Activated B cell treated with CpG ODN at 0.5 μM for 24 hours (primary cell): ENCODE measurements at places on chromosomes 5 and 9.

- H3K27ac ChIP-seq, result no peak overlapping the region
- H3K27me3 ChIP-seq, result peaks cover 6% of the 10 kb centered on the region
- no peaks in the 10 kb centered on the region for H3K36me3 ChIP-seq
Measured at GRCh38 chr9:114314256-114314867, 8.5 kb upstream of the ORM1 start.

DNA sequence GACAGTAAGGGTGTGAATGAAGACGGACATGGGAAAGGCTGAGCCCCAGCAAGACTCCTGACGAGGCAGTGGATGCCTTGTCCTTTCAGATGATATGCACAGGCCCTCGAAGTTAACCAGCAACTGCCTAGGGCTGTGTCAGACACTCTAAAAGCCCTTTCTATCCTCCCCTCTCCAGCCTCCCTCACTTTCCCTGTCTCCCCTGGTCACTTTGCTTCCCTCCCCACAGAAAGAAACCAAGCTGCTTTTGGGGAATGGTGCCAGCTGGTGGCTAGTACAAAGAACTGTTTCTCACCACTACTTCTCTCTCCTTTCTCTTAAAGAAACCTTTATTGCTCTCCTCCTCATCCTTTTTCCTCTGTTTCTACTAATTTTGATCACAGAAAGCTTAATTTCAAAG is 21.4 kb downstream of the LHFPL2 start:
- peaks cover 24% of the 10 kb centered on the region for H3K4me1 ChIP-seq
- H3K4me3 ChIP-seq, result no peak overlapping the region
- H3K27me3 ChIP-seq, result no peaks in the 10 kb centered on the region

DNA sequence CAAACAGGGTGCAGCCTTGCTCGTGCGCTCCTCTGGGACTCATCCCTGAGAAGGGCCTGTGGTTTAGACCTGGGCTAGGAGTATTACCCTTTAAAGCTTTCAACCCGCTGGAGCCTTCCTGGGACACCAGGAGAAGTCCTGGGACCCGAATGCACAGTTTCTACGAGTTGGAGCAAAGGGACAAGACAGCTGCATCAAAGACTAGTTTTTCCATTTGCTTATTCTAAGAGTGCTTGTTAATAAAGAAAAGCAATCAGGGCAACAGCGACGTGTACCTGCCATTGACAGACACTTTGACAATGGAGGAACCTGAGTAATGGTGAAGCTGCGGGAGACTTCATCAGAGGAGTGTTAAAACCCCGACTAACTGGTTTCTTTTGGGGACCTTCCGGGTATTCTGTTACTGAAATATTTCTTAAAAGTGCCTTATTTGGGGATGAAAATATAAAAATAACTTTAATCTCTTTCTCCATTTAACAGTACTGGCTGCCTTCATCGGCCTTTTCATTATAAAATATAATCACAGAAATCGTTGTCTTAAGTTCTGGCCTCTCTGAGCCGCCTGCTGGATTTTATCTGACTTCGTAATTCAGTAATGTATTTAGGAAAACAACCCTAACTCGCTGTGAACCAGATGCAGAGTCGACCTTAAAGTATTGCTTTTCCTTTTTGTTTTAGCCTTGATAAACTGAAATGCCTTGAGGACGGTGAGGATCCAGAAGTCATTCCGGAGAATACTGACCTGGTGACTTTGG is 732 bp downstream of the SNAPC3 start:
- H3K27ac ChIP-seq, result peak overlapping the region; percentile 78
- no peaks in the 10 kb centered on the region for H3K27me3 ChIP-seq
- H3K36me3 ChIP-seq, result peaks cover 31% of the 10 kb centered on the region
- peak overlapping the region; percentile 91 for H3K4me3 ChIP-seq
- DNase-seq, result no peak

DNA sequence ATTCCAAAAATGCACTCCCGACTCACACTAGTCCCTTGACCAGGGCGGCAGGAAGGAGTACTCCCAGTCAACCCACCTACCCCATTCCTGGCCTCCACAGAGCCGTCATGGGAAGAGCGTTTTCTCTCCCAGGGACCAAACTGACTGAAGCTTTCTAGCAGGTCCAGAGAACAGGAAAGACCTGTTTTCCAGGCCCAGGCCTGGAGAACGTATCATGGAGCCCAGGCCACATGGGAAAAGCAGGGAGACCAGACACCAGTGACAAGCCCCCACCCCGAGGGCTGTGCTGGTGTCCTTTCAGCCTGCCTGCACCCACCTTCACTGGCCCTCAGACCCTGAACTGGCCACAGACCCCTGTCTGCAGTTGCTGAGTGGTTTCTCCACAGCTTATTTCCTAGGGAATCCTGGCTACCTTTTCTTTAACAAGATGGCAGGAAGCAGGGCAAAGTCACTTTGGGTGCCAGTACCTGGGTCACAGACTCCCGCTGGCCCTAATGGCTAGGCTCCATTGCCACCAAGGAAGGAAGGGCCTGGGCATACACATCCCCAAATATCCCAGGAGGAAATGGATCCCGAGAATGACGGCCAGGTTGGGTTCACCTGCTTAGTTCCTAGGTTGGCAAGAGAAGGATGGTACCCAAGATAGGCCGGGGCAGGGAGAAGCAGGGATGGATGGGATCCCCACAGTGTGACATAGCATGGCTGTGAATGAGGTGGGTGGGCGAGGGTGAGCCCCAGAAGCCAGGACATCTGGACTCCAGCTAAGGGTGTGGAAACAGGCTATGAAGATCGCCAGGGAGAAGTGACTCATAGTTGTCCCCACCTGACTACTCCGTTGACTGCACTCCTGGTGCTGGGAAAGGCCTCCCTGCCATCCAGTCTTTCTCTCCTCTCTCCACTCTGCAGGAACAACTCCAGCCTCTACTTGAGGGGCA is 12.2 kb downstream of the CCNI2 start:
- no peaks in the 10 kb centered on the region for H3K36me3 ChIP-seq
- no peaks in the 10 kb centered on the region for H3K4me1 ChIP-seq
- no peak overlapping the region for H3K4me3 ChIP-seq
- no peaks in the 10 kb centered on the region for H3K27me3 ChIP-seq
- DNase-seq, result no peak
- H3K27ac ChIP-seq, result no peak overlapping the region

- H3K4me3 ChIP-seq, result no peak overlapping the region
- no peaks in the 10 kb centered on the region for H3K27me3 ChIP-seq
- no peaks in the 10 kb centered on the region for H3K4me1 ChIP-seq
Measured at GRCh38 chr5:117494188-117494587, 919.6 kb upstream of the SEMA6A start.

DNA sequence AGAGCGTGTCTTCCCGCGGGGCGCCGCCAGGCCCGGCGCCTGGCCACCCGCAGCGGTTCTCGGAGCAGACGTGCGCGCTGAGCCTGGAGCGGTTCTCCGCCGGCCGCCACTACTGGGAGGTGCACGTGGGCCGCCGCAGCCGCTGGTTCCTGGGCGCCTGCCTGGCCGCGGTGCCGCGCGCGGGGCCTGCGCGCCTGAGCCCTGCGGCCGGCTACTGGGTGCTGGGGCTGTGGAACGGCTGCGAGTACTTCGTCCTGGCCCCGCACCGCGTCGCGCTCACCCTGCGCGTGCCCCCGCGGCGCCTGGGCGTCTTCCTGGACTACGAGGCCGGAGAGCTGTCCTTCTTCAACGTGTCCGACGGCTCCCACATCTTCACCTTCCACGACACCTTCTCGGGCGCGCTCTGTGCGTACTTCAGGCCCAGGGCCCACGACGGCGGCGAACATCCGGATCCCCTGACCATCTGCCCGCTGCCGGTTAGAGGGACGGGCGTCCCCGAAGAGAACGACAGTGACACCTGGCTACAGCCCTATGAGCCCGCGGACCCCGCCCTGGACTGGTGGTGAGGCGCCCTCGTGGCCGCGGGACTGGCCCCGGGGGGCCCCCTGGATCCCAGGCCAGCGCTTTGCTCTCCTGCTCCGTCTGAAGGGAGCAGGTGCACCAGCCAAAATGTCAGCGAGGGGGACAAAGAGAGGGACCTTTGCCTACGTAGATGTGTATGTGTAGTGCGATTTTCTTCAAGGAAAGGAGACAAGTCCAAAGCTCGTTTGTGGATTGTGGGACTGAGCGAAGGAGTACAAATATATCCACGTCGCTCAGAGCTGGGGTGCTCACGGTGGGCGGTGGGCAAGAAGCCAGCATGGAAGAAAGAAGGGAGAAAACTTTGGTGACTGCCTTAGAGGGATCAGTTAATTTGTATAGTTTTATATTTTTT is 19.5 kb downstream of the BTNL9 start:
- peaks cover 12% of the 10 kb centered on the region for H3K4me1 ChIP-seq
- peak overlapping the region; percentile 11 for H3K4me3 ChIP-seq
- H3K27ac ChIP-seq, result no peak overlapping the region
- DNase-seq, result no peak
- H3K36me3 ChIP-seq, result no peaks in the 10 kb centered on the region
- H3K27me3 ChIP-seq, result peaks cover 64% of the 10 kb centered on the region

- H3K4me3 ChIP-seq, result no peak overlapping the region
- H3K4me1 ChIP-seq, result peaks cover 49% of the 10 kb centered on the region
- H3K36me3 ChIP-seq, result peaks cover 52% of the 10 kb centered on the region
Measured at GRCh38 chr5:1519631-1520210, 4.0 kb downstream of the LPCAT1 start.

GRCh38 chr5:22567983-22568382 is 285.2 kb downstream of the CDH12 start:
- no peak overlapping the region for H3K4me3 ChIP-seq
- no peak overlapping the region for H3K27ac ChIP-seq
- no peak for DNase-seq
- H3K4me1 ChIP-seq, result no peaks in the 10 kb centered on the region
- H3K27me3 ChIP-seq, result no peaks in the 10 kb centered on the region
- H3K36me3 ChIP-seq, result no peaks in the 10 kb centered on the region

DNA sequence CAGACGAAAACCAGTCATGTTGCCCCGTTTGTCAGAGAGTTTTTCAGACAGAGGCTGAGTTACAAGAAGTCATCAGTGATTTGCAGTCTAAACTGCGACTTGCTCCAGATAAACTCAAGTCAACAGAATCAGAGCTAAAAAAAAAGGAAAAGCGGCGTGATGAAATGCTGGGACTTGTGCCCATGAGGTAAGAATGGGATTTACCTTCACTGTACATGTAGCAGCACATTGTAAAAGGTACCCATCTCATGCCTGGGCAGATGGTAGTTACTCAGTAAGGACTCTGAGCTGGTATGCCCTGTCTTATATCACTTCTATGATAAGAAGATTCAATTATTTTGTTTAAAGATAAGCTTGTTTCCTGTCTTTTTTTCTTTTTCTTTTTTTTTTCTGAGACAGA is 38.8 kb downstream of the RAD50 start:
- peaks cover 80% of the 10 kb centered on the region for H3K36me3 ChIP-seq
- DNase-seq, result no peak
- no peaks in the 10 kb centered on the region for H3K4me1 ChIP-seq
- no peak overlapping the region for H3K27ac ChIP-seq

DNA sequence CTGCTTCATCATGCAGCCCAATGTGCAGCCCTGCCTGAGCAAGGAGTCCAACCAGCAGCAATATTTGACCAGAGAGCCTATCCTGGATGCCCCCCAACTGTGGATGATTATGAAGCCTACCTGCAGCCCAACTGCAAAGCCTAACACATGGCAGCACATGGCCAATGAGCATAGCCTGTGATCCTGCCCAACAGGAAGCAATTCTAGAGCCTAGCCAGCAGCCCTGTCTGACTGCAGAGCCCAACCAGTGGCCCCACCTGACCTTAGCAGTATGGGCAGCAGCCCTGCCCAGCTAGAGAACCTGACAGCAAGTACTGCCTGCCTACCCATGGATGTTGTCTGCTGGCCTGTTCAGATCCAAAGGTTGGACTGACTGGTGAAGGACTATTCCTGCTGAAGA is 97.3 kb upstream of the SH3GL2 start:
- no peak for DNase-seq
- no peaks in the 10 kb centered on the region for H3K4me1 ChIP-seq
- H3K27ac ChIP-seq, result no peak overlapping the region
- no peak overlapping the region for H3K4me3 ChIP-seq
- H3K36me3 ChIP-seq, result no peaks in the 10 kb centered on the region
- H3K27me3 ChIP-seq, result no peaks in the 10 kb centered on the region

- DNase-seq, result no peak
- H3K4me3 ChIP-seq, result no peak overlapping the region
- peaks cover 26% of the 10 kb centered on the region for H3K27me3 ChIP-seq
- H3K4me1 ChIP-seq, result peaks cover 3% of the 10 kb centered on the region
- H3K27ac ChIP-seq, result no peak overlapping the region
Measured at GRCh38 chr9:89661956-89662717, 57.3 kb downstream of the GADD45G start.

DNA sequence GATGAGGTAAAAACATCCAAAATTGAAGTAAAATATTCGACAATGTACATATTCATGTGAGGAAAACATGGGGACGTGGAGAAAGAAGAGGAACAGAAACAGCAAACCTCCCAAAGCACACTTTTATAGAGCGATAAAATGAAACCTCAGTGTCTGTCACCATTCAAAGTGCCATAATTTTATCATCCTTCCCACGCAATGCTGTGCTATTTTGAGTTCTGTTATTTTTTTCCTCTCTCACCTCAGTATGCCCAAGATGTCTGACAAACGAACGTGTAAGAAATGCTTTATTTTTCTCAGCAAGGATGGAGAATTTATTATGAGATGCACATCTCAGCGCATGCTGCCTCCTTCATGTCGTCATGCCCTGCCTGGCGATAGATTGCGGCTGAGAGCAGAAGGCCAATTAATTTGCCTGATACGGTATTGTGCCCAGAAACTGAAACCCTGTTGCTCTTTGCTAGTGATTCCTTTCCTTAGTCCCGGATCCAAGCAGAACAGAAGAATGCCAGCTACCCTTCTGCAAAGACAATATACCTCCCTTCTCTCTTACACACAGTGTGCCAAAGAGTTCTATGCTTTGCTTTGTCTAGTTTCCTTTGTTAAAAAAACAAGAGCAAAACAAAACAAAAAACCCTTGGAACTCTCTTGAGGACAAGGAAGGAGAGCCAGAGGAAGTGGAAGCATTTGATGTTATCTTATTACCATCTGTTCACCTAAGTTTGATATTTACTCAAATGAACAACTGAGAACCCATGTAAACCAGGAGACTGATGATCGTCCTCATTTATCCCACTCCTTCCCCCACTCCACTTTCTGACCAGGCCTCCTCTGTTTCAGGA is 192.4 kb downstream of the SEMA6A start:
- no peak for DNase-seq
- H3K36me3 ChIP-seq, result peaks cover 28% of the 10 kb centered on the region
- no peaks in the 10 kb centered on the region for H3K4me1 ChIP-seq
- H3K27me3 ChIP-seq, result no peaks in the 10 kb centered on the region
- H3K4me3 ChIP-seq, result no peak overlapping the region

DNA sequence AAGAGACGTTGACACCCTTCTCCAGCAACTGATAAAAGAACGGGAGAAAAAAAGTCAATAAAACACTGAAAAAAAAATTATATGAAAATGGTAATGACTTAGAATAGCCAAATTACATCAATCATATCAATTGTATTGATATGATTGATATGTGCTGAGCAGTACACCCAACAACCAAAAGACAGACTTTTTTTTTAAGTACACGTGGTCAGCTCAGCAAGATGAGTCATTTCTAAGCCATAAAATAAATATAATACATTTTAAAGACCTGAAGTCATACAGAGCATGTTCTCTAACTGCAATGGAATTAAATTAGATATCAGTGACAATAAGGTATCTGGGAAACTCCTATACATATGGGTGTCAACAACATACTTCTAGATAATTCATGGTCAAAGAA is 30.9 kb upstream of the OLFM1 start:
- H3K4me3 ChIP-seq, result no peak overlapping the region
- H3K4me1 ChIP-seq, result peaks cover 17% of the 10 kb centered on the region
- no peak overlapping the region for H3K27ac ChIP-seq
- peaks cover 9% of the 10 kb centered on the region for H3K27me3 ChIP-seq
- H3K36me3 ChIP-seq, result no peaks in the 10 kb centered on the region
